ENCODE measurements at places on chromosomes 7 and 10.
A peak's percentile ranks its signal among the peaks of the same experiment; 100 is the strongest.

DNA sequence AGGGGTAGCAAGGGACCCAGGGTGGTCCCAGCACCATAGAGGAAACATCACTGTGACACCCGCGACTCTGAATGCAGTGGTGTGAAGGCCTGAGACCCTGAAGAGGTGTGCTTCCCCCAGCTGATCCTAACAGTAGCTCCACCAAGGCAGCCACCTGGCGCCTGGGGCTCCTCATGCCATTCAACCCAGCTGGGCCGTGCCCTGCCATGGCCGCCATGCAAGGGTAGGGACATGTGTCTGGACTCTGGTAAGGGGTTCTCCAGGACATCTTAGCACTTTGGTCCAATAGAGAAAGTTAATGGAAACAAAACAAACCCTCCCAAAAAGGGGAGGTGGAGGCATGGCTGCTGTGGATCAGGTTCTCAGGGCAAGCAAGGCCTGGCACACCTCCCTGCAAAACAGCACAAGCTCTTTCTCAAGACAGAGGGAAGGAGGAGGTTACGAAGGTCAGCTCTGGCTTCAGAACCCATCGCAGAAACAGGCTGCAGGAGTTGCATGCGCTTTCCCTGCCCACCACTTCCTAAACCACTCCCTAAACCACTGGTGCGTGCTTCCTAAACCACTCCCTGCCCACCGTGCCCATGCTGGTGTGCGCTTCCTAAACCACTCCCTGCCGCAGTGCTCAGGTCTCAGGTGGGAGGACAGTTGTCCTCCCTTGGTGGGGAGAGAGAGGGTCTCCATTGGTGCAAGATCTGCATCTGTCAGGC, 108.7 kb downstream of the LARP4B start:
- no peak for DNase-seq

DNA sequence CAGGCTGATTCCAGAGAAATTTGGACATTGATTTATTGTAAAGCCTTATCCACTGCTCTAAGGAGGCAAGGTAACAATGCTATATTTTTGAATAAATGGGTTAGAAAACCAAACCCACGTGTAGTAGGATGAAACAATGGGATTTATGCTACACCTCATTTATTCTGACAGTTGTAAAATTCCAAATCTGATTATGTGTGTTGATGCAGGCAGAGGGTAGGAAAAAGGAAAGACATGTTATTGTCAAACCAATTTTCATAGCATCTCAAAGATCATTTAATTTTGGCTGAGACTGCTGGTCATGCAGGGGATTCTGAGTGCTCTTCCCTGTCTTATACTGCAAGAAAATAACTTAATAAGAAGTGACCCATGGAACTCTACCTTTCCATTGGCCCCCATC, 1219.9 kb upstream of the SORCS1 start:
- DNase-seq, result no peak

GRCh38 chr7:79037001-79037400, 416.5 kb downstream of the MAGI2 start:
- DNase-seq, result no peak

DNA sequence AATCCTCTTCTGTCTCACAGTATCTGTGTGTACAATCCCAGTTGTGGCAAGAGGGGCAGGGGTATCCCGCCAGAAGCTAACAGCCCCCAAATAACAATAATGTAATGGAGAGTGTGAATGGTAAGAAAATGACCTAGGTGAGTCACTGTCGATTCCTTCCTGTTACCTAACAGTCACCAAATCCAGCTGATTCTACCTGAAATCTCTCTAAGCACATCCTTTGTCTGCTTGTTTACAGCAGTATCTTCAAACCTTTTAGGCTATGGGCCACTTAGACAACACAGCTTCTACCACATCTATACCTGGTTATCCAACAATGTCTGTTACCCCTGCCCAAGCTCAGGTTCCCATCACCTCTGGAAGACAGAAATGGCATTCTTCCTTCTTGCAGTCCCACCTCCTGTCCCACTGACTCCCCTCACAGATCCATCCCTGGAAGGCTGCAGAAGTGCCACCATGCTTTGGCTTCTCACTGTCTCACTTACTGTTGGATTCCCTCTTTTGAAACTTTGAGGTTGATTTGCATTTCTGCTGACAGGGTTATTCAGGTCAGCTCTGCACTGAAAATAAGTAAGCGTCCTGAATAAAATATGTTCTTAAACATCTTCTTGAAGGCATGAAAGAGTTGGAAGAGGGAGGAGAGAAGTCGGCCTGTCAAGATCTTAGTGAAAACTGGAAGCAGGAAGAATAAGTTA, 13.1 kb downstream of the PIP4K2A start:
- DNase-seq, result peak; percentile 33

DNA sequence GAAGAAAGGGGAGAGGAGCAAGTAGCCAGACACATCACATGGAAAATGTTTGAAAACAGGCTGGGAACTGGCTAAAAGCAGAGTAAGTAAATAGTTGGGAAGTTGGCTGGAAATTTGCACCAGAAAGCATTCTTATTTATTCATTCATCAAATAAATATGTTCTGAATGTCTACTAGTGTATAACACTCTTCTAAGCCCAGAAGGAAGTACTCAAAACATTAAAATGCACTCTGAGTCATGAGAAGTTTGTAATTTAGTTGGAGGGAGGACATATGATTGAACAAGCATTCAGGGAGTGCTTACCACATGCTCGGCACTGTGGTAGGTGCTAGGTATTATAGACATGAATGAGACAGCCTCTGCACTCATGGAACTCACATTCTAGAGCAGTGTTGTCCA, 37.0 kb upstream of the CNNM1 start:
- DNase-seq, result no peak

DNA sequence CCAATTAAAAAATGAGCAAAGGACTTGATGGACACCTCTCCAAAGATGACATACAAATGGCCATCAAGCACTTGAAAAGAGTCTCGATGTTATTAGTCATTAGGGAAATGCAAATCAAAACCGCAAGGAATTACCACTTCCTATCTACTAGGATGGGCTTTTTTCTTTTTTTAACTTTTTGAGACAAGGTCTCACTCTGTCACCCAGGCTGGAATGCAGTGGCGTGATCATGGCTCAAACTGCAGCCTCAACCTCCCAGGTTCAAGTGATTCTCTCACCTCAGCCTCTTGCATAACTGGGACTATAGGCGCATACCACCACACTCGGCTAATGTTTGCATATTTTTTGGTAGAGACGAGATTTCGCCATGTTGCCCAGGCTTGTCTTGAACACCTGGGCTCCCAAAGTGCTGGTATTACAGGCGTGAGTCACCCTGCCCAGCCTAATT, 13.6 kb downstream of the NKX1-2 start:
- DNase-seq, result no peak

GRCh38 chr10:106595281-106595680, 569.2 kb downstream of the SORCS1 start:
- DNase-seq, result no peak

DNA sequence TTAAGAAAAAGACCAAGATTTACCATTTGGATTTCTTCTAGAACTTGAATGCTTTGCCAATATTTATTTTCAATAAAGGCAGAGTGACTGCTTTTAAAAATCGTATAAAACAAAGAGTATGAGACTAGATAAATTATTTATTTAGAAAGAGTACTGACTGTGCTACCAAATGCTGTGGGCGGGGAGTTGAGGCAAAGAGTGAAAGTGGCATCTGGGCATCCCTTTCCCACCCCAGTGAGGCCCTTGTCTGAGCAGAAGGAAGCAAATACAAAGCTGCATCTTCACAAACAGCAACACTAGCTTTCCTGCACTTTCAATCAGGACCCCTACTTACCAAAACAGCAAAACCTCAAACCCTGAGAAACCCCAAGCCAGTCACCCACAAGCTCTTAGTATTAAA, 34.9 kb downstream of the ITGB1 start:
- DNase-seq, result no peak

GRCh38 chr10:55233505-55233904, 432.5 kb upstream of the PCDH15 start:
- DNase-seq, result no peak

- DNase-seq, result no peak
Observed at GRCh38 chr7:134548877-134549276, at the start of gene AKR1B15. Gene AKR1B15, plus strand, starts transcription at chr7:134549110. Its CDS starts 15,510 bp downstream, at chr7:134564620.

GRCh38 chr7:131633342-131633843, 77.0 kb upstream of the PODXL start:
- DNase-seq, result no peak

GRCh38 chr7:80823057-80823456, 95.8 kb downstream of the SEMA3C start:
- no peak for DNase-seq

GRCh38 chr7:104254696-104255095, 46.9 kb upstream of the ORC5 start:
- DNase-seq, result no peak

DNA sequence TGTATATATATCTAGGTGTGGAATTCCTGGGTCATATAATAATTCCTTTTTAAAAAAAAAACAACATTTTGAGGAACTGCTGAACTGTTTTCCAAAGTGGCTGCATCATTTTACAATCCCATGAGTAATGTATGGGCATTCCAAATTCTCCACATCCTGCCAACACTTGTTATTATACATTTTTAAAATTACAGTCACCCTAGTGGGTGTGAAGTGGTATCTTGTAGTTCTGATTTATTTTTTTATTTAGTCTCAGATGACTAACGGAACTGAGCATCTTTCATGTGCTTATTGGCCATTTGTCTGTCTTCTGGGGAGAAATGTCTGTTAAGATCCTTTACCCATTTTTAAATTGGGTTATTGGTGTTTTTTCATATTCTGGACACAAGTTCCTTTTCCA, 12.0 kb upstream of the KLHL7 start:
- no peak for DNase-seq

GRCh38 chr10:33414841-33415240, 80.4 kb upstream of the NRP1 start:
- no peak for DNase-seq

DNA sequence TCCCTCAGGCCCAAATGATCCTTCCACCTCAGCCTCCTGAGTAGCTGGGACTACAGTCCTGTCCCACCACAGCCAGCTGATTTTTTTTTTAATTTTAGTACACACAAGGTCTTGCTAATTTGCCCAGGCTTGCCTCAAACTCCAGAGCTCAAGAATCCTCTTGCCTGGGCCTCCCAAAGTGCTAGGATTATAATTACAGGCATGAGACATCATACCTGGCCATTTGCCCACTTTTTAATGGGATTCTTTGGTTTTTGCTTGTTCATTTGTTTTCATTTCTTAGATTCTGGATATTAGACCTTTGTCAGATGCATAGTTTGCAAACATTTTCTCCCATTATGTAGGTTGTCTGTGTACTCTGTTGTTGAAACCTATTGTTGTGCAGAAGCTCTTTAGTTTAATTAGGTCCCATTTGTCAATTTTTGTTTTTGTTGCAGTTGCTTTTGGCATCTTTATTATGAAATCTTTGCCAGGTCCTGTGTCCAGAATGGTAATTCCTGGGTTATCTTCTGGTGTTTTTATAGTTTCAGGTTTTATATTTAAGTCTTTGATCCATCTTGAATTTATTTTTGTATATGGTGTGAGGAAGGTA, 95.2 kb downstream of the GLCCI1 start:
- DNase-seq, result no peak

DNA sequence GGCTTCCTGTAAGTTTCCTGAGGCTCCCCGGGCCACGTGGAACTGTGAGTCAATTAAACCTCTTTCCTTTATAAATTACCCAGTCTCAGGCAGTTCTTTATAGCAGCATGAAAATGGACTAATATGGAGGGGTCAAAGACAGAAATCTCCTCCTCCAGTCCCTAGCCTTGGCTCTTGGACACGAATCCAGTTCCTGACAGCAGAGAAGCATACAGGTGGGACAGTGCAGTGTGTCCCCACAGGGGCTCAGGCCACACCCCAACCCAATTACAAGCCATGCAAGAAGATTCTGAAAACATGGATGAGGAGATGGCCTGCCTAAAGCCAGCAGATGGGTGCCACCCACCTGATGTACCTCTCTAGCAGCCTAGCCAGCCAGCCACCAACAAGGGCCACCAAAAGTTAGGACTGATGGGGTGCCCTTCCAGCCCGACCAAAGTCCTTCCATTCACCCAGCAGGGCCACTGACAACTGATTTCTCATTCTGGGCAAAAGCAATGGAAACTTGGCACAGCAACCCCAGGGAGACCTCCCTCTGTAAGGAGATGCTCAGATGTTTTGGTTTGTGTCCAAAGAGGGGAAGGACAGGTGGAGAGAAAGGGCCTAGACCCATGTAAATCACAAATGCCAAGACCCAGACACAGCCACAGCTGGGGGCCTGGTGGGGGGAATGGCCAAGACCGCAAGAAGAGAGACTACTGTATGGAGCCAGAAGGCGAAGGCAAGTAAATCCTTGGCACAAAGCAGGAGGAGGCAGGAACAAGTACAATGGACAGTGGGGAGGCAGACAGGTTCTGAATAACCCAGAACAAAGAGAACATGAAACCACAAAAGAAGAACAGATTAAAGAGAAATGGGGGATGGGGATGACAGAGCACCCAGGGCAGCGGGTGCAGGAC, 13.6 kb downstream of the GPRIN2 start:
- no peak for DNase-seq

DNA sequence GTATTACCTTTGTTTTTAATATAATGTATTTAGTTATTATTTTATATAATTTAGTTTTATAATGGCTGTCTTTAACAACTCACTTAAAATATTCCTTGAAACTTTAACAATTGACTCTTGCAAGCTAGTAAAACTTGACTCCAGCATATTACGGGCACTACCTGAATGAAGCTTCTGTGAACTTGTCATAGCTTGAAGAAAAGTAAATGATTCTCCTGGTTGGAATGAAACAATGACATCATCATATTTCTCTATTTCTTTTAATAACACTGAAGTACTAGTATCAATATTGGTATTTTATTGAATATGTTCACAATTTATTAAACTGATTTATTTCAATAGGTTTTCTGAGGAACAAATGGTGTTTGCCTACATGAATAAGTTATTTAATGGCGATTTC, 128.4 kb upstream of the PHF14 start:
- DNase-seq, result no peak

DNA sequence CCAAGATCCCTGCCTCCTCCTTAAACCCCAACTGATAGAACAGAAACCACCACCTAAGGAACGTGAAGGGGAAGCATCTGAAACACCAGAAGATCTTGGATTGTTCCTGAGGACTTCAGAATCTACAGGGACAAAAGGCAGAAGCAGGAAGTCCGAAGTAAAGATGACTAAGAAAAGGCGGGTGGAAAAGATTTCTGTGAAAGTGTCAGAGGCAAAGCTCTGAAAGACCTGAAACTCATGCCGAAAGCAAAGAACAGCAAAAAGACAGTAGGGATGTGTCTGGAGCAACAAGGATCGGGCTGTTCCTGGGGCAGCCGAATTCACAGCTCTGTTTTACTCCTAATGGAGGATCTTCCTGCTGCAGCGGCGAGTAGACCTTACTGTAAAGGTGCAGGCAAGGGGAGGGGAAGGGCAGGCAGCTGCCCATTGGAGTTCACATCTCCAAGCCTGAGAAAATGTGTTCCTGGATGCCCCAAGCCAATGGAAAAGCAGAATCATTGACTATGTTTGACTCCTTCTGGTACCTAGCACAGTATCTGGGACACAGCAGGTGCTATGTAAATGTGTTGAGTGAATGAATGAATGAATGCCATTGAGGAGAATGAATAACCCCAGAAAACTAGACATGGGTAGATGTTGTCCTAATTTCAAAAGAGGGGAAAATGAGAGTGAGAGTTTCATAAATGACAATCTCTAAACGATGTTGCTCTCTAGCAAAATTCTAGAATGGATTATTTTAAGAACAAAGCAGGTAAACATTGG, 40.4 kb downstream of the PDIA4 start:
- no peak for DNase-seq

Measured in CD4-positive, alpha-beta T cell treated with Interleukin-4 for 4 hours (primary cell).